ENCODE measurements at places on chromosomes 12 and 14.

- DNase-seq = no peak
Observed at GRCh38 chr12:39451977-39452376, 9.1 kb upstream of the KIF21A start.

DNA sequence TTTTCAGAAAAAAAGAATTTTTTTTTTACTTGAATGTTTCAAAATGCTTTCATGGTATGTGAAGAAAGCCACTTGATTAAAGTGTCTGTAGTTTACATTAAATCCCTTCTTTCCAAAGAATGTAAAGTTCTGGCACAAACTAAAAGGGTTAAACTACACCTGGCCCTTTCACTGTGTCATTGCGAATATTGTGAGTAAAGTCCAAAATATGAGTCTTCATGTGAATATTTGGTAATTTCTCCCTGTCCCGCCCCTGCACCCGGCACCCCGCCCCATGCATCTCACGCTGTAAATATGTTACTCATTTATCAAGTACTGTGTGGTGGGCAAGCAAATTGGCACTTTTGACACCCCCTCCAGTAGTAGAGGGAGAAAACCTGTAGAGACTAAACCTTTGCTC is 274.7 kb downstream of the TTC6 start:
- no peak for DNase-seq

GRCh38 chr14:101227611-101228594 is 324.4 kb upstream of the RTL1 start:
- no peak for DNase-seq

GRCh38 chr12:27000961-27001360 is 13.2 kb downstream of the TM7SF3 start:
- no peak for DNase-seq

GRCh38 chr14:60933920-60934655 is 46.8 kb downstream of the TRMT5 start:
- DNase-seq = no peak

DNA sequence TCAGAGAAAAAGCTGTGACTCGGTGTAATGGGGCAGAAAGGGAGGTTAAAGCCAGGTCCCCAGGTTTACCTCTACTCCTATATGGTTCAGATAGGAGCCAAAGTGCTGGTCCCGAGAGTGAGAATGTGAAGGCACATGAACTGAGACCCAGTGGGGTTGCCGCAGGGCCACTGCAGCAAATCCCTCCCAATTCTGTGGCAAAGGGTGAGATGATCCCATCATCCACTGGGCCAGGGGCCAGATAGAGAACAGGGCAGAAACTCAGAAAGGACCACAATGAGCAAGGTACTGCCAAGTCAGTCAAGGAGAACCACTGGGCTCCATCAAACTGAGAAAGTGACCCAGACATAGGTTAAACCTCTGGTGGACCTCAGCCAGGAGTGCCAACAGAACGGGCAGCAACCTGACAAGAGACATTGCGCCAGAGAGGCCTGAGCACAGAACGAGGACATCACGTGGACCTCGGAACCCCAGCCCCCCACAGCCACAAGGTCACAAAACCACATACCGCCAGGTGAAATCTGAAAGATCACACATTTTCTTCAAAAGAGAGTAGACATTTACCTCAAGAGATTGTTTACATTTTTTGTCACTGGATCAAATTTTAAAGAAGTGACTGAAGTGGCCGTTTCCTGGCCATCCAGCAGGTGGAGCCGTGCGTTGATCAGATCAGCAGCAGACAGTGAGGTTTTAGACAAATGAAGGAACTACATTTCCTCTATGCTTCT is 20.5 kb upstream of the ITPR2 start:
- peak; percentile 39 for DNase-seq

DNA sequence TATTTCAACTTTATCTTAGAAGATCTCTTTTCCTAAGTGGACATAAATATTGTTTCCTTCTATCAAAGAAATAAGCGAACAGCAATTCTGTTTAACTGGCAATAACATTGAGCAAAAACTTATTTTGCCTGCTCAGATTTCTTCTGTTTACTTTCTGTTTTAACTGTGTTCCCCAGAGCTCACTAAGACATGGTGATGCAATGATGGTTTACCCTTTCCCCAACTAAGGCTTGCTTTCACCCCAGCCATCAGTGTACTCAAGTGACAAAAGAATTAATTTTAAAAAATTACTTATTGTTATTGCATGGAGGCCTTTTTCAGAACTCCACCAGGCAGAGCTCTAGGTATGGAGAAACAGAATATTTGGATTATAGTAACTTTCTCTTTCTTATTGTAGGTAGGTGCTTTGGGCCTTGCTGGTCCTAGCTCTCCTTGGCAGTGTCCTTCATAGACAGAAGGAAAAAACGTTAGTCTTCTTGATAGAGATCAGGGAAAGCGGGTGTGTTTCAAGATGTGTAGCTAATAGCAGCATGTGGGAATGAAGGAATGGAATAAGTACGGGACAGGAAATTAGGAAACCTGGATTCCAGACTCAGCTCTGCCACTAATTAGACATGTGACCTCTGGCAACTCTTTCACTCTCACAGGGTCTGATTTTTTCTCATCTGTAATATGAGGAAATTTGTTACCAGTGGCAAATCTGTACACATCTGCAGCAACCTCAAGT is 14.6 kb upstream of the DDHD1 start:
- no peak for DNase-seq

GRCh38 chr12:109307051-109307450 is 2.0 kb downstream of the FOXN4 start:
- no peak for DNase-seq
